Activated effector memory CD4-positive, alpha-beta T cell treated with anti-CD3 and anti-CD28 coated beads, Interleukin-2, amount 50 U/mL, for 16 hours (primary cell): ENCODE measurements at places on chromosomes 7 and 10.

- DNase-seq, result peak; percentile 56
Measured at GRCh38 chr7:128379900-128380479, 18.5 kb upstream of the PRRT4 start.

GRCh38 chr10:5895365-5895764 lies 5.3 kb downstream of the FBH1 start:
- DNase-seq, result no peak

GRCh38 chr7:351681-352480 lies 61.9 kb downstream of the FOXL3 start:
- peak; percentile 82 for DNase-seq

DNA sequence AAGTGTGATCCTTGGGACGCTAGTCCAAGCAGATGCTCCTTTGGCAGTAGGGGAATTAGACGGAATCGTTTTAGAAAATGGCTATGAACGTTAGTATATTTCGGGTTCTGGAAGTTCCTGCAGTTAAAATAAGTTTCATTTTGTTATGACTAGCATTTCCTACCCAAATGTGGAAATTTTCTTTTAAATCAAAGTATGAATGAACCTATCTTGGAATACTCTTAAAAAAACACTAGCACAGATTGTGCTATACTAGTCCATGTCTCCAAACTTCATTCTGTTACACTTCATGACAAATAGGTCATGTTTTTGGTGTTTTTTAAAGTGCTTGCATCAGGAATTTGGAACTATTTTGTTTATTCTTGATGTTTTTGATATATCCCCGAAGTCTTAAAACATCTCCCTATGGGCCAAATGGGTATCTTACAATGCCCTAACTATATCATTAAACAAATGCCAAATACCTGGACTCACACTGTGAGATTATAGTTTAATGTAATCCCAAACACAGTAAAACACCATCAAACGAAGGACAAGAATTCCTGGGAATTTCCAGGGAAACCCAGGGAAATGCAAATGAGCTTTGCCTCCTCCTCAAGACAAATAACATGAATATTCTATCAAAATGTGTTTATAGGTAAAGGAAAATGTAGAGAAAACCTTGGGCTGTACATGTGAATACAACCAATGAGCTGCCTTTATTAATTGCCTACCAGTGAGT lies 75.9 kb upstream of the PTPRZ1 start:
- DNase-seq, result no peak

DNA sequence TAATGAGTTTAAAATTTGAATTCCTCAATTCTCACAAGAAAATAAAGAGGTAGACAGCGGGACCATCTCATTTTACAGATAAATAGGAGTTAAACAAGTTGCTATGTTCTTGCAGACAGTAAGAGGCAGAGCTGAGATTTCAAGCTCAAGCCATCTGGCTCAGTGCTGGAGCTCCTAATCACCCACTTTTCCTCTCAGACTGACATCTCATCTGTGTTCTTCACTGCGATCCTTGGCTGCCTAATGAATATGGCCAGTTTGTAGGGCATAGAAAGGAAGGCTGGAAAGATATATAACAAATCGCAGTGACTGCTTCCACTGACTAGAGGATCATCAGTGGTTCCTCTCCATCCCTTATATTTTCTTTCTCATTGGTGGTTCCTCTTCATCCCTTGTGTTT lies 151.2 kb downstream of the MPP7 start:
- no peak for DNase-seq

DNA sequence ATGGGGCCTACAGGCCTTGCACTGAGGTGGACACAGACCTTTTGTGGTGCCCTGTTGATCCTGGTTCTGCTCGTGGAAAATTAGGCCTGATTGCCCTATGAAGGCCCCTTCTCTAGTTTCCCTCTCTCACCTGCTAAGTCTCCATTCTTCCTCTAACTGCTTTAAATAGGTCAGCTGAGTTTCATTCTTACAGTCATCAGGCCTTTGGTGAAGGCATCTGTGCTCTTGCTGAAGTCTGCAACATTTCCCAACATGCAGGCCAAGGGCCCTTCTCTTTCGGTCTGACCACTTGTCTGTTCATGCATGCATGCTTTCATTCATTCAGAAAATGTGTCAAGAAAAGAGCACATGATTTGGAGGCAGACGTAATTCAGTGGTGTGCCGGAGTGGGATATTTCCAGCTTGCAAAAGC lies 244.0 kb downstream of the BUB3 start:
- DNase-seq, result no peak

GRCh38 chr7:1965579-1966294 lies 267.0 kb downstream of the MAD1L1 start:
- no peak for DNase-seq

DNA sequence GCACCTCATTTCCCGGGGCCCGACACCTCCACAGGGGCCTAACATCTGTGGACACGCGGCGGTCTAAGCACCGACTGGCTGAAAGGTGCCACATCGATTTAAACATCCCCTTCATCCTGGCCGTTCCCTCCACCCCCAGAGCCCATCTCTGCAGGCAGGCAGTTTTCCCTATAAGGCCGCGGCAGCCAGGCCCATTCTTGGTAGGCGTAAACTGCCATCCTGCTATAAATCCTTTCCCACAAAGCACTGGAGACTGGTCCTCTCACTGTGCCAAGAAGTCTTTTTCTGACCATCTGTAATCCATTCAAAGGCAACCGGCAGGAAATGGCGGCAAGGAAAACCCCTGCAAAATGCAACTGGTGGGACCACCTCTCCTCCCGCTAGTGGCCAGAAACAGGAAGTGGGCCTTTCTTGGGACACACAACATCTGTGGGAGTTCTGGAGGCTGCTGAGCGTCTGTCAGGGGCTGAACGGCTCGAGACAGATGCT lies 22.4 kb downstream of the ATXN7L1 start:
- DNase-seq, result no peak

DNA sequence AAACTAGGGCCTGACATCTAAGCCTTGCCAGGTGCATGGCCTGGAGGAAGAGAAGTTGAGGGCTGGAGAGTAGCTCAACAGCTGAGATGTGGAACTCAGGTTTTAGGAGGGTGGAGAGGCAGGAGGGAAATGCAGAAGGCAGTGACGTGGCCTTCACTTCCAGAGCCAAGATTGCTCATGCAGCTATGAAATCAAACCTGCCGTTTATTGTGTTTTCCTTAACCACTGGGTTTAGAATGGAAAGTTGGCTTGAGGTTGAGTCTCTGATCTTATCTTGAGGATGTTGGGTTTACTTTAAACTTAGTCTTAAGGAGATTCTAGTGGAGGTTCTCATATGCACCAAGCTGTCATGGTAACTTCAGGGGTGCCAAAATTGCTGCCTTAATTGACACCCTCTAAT lies 178.6 kb downstream of the SORCS3 start:
- DNase-seq, result no peak

DNA sequence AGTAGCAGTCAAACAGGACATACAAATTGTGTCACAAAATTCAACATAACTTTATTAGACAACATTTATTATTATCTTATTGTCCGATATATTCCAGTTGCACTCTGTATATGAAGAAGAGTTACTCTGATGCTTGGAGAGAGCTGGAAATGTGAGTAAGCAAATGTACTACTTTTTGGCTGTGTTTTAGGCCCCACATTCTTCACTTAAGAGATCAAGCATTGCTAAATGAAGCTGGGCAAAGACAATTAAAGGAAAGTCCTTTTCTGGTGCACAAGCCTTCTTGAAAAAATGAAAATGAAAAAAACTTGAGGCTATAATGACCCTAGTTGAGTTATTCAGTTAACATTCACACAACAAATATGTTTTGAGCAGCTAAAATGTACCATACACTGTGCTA lies 26.1 kb downstream of the MYPN start:
- no peak for DNase-seq

- no peak for DNase-seq
Measured at GRCh38 chr7:8197994-8198698, 63.8 kb downstream of the ICA1 start.

GRCh38 chr10:35336921-35337823 lies 863 bp downstream of the CCNY start:
- DNase-seq, result peak; percentile 78

DNA sequence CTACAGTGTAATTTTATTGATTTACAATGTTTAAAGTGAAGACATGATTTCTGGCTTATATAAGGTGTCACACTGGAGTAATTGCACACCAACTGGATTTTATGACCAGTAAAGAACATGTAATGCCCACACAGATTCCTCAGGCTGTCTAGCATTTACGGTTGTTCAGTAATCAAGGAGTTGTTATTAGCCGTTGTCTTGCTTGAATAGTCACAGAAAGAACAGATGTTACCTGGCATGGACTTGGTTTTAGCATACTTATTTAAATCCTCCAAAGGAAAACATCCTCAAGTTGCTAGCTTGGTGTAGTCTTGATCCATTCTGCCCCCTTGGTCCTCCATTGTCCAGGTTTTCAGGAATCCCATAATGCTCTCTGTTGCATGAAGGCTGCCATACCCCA lies 65.8 kb downstream of the POU6F2 start:
- no peak for DNase-seq

DNA sequence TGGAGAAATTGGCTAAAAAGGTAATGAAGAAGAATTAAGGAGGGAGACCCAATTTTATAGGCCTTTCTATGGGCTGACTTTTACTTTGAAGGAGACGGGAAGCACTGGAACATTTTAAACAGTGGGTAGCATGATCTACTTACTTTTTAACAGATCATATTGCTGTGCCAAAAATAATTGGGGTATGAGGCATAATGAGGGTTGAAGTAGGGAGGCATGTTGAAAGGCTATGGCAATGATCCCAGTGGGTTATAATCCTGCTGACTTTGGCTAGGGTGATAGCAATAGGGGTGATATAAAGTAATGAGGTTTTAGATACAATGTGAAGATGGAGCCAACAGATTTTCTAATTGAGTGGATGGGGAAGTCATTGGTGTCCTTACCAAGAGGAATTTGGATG lies 73.2 kb downstream of the GPR37 start:
- no peak for DNase-seq

- no peak for DNase-seq
Measured at GRCh38 chr10:14661818-14662217, 112.9 kb downstream of the FAM107B start.
